ENCODE measurements at places on chromosomes 11 and 22.

- DNase-seq = no peak
Measured at GRCh38 chr11:120184371-120184945, 26.4 kb upstream of the OAF start.

DNA sequence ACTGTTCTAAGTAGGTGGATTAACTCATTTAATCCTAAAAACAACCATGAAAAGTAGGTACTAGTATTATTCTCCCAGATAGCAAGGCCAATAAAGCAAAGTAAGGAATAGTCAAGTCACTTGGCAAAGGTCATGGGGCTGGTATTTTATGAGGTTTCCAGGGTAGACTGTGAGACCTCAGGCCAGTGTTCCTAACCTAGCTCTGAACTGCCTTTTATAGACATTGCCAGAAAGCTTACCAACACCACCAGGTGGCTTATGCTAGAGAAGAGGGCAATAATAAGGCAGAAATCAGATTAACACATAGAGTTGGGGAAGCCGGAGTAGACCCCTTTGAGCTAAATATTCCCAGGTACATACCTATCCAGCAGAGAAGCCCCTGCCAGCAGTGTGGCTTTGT, 490.9 kb upstream of the TENM4 start:
- DNase-seq = no peak

DNA sequence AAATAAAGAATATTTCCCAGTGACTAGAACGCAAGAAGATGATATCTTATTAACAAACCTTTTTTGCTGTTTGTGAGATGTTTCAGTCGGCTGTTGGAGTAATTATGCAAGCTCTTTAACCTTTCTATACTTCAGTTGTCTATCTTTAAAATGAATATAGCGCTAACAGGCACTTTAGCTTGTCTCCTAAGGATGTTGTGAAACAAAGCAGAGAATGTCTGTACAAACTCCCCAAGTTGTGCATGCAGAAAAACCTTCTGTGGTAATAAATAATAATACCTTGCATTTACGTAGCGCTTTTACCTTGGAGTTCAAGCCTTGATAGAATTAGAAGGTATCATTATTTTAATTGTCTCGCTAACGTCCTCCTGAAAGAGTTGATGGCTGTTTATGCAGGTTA, 1.9 kb upstream of the KDM2A start:
- DNase-seq = no peak

DNA sequence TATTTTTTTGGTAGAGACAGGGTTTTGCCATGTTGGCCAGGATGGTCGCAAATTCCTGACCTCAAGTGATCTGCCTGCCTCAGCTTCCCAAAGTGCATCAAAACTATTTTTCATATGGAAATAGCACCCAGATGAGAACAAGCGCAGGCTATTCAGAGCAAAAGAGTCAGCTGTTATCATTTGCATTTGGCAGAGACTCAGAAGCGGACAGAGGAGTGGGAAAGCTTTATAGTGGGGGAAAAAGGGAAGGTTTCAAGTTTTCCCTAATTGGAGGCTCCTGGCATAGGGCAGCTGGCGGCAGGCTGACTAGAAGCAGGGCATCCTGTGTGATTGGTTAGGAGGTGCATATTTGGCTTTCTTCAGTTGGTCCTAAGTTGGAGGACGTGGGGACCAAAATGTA, 20.2 kb downstream of the ATG13 start:
- no peak for DNase-seq

DNA sequence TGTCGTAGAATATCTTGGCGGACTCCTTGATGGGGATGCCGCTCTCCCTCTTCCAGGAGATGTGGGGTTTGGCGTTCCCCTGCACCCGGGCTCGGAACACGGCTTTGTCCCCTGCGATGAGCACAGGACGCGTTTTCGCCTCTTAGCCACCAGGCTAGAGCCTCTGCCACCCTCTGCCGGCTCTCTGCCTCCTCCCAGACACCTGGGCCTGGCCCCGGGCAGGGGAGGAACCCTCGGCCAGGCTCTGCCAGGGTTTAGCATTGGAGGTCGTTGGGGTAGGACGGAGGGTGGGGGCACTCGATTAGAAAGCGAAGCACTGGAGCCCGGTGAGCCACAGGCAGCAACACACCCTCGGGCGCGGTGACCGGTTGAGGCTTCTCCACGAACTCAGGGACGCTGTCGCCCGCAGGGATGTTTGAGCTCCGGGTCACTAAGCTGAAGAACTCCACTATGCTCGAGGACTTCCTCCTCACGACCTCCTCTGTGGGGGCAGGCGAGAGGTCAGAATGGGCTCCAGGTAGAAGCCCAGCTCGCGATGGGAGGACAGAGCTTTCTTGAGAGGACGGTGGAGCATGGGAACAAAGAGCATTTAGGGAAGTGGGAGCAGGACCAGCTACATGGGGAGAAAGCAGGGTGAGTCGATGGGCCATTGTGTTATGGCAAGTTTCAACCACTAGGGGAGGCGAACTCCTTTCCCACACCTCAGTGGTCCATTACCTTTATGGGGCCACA, 4.3 kb downstream of the IGSF22 start:
- peak; percentile 80 for DNase-seq

- DNase-seq = no peak
Measured at GRCh38 chr22:50012211-50013181, at the start of gene IL17REL. Gene IL17REL, minus strand, starts transcription at chr22:50012765. Its CDS starts 119 bp downstream, at chr22:50012646.

GRCh38 chr22:30305519-30305905, 16.2 kb upstream of the CASTOR1 start:
- DNase-seq = peak; percentile 26

DNA sequence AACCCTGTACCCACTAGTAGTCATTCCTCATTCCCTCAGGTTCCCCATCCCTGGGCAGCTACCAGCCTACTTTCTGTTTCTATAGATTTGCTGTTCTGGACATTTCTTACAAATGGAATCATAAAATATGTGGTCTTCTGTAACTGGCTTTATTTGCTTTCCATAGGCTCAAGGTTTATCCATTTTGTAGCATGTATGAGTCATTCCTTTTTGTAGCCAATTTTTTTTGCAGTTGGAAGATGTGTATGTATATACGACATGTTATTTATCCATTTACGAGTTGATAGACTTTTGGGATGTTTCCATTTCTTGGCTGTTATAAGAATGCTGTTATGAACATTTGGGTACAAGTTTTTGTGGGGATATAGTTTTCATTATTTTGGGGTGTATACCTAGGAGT, 130.6 kb downstream of the WNT11 start:
- no peak for DNase-seq

- no peak for DNase-seq
Measured at GRCh38 chr22:35128637-35129036, 62.7 kb downstream of the ISX start.

- DNase-seq = no peak
Measured at GRCh38 chr22:20022978-20023613, 2.2 kb downstream of the TANGO2 start.

- DNase-seq = no peak
Measured at GRCh38 chr11:81089242-81089641, 1644.4 kb downstream of the FAM181B start.

- no peak for DNase-seq
Measured at GRCh38 chr11:102719620-102720277, 5.0 kb downstream of the MMP8 start.

GRCh38 chr22:22943521-22944267, 56.1 kb downstream of the IGLL5 start:
- DNase-seq = no peak

DNA sequence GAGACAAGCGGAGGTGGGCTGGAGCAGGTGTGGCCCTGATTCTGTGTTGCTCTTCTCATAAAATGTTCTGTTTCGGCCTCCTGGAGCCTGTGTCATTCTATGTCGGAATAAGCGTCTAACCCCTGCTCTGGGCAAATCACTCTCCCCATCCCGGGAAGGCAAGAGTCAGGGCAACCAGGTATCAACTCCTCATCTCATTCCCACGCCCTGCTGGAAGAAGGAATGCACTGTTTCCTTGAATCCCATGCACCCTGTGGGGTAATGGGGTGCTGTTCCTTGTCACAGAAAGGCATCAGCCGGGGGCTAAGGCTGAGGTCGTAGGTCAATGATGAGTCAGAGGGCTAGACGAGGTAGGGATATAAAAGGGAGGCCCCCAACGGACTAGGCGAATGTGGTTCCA, 2.6 kb downstream of the FAM180B start:
- no peak for DNase-seq

DNA sequence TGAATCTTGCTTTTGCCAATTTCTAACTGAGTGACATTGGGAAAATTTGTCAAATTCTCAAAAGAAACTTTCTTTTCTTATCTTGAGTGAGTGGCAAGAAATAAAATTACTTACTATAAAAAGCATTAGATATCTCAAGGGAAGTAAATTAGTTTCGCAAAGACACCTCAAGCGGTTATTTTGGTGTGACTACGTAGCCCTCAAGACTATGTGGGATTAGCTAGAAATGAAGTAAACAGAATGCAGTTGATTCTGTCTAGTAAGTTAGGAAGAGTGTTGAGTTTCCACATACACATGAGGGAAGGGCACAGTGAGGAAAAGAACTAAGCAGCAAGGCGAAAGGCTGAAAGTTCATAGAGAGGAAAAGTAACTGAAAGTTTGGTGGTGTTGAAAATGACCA, 28.3 kb upstream of the MS4A6A start:
- DNase-seq = no peak

GRCh38 chr11:88515002-88515401, 177.5 kb upstream of the CTSC start:
- DNase-seq = no peak

DNA sequence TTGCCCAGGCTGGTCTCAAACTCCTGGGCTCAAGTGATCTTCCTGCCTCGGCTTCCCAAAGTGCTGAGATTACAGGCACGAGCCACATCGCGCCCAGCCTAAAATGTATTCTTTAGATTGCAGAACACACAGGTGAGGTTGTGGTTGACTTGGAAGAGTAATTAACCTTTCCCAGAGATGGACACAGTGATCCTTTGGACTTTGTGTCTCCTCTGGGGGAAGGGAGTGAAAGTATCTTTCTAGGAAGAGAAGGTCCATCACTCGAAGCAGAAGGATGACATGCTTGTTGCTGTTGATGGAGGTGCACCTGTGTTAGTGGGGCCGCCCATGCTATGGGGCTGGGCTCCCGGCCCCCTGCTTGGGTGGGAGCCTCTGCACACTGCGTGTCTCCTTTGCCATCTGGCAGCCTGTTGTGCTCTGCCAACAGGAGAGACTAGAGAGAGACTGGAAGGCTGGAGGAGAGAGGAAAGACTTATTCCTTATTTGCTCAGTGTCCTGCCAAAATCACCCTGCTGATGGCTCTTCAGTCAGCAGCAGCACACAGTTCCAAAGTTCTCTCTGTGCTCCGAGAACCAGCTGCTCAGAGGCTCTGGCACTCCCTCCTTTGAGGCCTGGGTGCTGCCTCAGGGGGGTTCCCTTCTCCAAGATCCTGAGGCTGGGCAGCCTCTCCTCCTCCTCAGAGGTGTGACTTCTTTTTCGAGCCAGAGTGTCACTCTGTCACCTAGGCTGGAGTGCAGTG, 33.1 kb upstream of the CYB5R3 start:
- DNase-seq = no peak

- DNase-seq = peak; percentile 70
Measured at GRCh38 chr11:69683764-69684333, 8.7 kb upstream of the LTO1 start.

DNA sequence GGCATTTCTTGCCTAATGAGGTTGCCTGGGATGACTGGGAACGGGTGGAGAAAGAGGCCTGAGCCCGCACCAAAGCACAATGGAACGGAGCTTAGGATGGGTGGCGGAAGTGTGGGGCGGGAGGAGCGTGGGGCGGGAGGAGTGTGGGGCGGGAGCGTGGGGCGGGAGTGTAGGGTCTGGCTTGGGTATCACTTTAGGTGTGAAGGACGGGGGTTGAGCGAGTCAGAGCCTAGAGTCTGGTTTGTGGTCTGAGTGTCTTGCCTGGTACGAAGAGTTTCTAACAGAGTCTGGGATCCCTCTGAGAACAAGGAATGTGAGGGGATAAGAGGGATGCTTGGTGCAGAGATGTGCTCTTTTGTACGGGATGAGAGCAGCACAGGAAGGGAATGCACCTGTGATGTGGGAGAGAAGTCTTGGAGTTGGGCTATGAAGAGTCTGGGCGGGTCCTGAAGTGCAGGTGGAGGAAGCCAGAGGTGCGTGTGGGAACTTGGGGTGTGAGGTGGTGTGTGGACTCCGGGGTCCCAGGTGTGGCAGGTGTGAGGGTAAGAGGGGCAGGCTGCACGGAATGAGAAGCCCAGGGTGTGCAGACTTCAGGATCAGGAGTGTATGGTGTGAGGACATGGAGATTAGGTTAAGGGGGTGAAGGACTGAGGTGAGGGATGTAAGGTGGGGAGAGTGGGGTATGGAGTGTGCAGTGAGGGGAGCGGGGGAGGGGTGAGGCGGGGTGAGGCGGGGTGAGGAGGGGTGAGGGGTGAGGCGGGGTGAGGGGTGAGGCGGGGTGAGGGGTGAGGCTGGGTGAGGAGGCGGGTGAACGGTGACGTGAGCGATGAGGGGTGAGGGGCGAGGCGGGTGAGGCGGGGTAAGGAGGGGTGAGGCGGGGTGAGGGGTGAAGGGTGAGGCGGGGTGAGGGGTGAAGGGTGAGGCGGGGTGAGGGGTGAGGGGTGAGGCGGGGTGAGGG, 1.0 kb downstream of the SYCE3 start:
- no peak for DNase-seq

DNA sequence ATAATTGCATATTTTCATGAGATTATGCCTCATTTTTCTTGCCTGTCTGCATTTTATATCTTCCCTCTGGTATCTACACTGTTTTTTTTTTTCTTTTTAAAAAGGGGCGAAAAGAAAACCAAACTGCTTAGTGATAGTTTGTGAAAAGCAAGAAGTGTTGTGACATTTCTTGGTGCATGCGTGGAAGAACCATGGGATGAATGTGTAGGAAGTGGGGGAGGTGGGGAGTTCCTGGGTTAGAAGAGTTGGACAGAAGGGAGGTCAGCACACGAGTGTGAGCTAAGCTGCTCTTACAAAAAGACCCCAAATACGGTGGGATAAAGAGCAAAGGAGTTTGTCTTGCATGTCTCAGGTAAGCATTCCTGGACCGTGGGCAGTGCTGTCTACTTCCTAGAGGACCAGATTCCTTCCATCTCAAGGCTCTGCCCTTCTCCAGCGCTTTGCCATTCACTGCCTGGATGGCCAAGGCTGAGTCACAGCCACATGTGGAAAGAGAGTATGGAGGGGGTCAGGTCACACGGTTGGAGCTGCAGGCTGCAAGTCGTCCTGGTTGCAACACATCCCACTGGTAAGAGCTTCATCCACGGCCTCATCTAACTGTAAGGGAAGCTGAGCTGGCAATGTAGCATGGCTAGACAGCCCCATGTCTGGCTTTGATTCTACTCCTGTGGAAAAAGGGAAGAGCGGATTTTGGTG, 300.6 kb downstream of the DDX10 start:
- no peak for DNase-seq

- DNase-seq = no peak
Measured at GRCh38 chr11:105177658-105178057, 38.1 kb upstream of the CARD18 start.

- no peak for DNase-seq
Measured at GRCh38 chr22:45775569-45776312, 104.1 kb downstream of the ATXN10 start.

Data from HT-29 (cell line).